EH (cell line): ENCODE measurements at places on chromosomes 3 and 15.
A peak's percentile ranks its signal among the peaks of the same experiment; 100 is the strongest.

GRCh38 chr15:34890424-34890823, 79.1 kb downstream of the AQR start:
- peak; percentile 44 for DNase-seq

DNA sequence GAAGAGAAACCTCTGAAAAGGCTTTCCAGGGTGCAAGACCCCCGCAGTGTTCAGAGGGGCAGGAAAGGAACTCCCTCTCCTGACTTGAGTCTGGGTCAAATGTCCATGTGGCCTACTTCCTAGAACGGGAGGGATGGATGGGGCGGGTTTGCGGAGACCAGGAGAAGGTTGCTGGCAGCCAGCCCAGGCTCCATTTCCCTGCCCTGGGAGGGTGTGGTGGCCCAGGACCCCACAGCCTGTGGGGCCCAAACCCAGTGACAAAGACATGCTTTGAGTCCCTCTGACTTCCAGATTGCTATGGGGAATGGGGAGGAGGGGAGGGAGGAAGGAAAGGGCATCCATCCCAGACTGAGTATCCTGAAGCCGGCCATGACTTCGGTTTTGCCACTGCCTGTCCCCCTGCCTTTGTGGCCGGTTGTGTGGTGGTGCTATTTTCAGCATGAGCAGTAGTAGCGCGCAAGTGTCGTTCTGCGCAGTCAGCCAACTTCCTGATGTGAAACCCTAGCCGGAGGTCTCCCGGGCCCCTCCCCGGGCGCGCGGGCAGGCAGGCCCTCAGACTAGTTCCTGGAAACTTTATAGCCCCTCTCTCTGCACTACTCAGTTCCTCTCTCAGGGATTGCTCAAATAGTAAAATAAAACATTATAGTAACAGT, 24.4 kb downstream of the MAGEF1 start:
- DNase-seq, result no peak

GRCh38 chr15:67329984-67330733, 75.6 kb downstream of the IQCH start:
- DNase-seq, result no peak

GRCh38 chr15:75091814-75092213, 68.4 kb downstream of the PPCDC start:
- peak; percentile 15 for DNase-seq

- DNase-seq, result no peak
Measured at GRCh38 chr15:41887893-41888292, 6.0 kb downstream of the SPTBN5 start.

DNA sequence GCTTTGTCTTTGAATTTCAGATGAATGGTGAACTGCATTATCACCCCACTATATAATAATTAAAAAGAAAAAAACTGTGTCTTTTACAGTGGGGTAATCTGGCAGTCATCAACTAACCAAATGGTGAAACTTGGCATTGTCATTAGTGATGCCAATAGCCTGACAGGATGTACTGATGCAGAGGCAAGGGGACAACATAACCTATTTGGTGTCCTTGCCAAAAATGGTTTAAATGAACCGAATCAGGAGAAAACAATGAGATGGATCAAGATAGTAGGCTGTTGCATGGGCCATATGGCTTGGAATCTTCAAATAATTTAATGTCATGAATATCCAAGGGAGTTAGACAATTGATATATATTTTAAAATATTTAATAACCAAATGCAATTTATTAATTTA, 738.7 kb downstream of the FHIT start:
- no peak for DNase-seq

DNA sequence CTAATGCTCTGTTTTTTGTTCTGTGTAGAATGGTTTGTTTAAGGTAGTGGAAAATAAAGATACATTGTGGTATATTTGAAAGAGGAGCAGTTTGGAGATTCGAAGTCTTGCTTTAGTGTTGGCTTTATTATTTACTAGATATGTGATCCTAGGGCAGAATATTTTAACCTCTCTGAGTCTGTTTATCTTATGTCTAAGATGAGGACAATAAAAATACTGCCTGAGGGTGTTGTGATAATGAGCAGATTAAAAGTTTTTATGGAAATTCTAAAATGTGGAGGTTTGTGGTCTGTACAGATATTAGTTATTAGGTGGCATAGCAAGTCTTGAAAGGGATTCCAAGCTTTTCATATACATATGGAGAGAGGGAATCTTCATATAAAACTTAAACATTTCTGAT, 15.0 kb downstream of the TCF12 start:
- peak; percentile 42 for DNase-seq

DNA sequence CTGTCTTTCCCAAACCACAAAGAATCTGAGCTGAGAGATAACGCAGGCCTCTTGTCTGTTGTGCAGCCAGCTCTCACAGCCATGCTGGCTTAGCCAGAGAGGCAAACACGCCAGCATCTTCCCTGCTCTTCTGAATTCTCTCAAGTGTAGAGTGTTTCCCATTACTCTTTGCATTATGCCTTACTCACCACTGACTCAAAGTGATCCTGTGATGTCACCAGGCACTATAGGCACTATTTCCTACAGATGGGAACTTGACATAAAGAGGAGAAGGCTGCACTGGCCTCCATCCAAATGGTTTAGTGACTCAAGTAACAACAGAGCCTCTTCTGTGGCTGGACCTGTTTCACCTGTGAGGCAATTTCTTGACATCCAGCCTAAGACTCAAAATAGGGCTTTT, 44.4 kb downstream of the PDZRN3 start:
- DNase-seq, result peak; percentile 71

- no peak for DNase-seq
Measured at GRCh38 chr15:75195122-75195765, 6.4 kb upstream of the C15orf39 start.

DNA sequence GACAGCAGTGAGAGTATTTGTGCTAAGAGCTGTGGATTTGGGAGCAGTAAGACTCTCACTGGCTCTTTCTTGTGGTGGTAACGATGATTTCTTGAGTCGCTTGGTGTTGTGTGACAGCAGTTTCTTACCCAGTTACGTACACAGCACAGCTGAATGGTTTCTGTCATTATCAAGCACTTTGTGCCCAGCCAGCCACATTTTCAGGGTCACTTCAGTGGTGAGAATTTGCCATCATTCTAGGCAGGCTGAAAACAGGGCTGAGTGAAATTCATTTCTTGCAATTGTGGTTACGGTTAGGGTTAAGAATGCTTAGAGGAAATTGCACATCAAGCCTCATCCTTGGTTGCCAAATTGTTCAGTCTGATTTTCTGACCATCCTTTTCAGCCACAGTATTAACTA, 130.1 kb downstream of the RYR3 start:
- no peak for DNase-seq

GRCh38 chr3:75906555-75907112, 121.3 kb upstream of the ZNF717 start:
- DNase-seq, result no peak

DNA sequence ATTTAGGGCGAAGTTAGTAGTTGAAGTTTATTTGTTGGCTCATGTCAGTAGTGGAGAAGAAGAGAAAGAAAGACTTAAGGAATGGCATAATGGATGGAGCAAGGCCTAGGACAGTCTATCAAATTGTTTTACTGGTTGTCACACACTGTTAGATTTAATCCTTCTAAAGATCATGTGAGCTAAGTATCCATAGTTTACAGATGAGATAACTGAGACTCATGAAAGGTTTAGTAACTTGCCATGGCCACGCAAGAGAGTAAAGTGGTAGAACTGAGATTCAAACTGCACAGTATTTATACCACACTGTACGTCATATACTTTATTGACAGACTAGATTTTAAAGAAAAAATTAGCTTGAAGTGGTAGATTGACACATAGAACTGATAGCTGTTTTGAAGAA, 11.4 kb downstream of the SPRED1 start:
- peak; percentile 77 for DNase-seq

DNA sequence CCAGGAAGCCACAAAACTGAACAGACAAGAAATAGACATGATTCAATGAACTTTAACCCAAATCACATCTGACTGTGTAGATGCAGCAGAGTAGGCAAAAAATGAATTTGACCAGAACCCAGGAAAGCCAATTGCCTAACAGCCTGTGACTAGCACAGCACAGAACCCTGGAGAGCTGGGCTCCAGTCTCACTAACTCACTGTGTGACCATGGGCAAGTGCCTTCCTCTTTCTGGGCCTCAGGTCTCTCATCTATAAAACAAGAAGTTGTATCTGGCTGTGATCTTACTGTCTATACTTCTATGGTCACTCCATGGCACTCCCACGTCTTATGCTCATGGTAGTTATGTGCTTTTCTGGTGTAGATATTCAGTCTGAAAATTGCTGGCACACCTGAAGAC, 48.1 kb upstream of the USP3 start:
- no peak for DNase-seq

DNA sequence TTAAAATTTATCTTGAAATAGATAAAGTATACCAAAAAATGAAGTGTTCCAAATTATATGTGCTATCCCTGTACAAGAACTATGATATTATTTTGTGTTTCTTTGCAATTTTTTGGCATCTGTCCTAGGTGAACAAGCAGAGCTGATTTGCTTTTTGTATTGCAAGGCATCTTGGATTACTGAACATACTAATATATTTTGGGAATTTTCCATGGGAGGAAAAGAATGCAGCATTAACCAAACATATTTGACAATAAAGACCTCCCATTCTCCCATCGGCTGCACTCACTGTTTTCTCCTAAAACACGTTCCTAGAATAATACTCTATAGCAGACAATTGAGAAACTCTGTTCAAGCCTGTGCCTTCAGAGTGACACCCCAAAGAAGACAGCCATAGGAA, 265.1 kb upstream of the ALCAM start:
- DNase-seq, result no peak

DNA sequence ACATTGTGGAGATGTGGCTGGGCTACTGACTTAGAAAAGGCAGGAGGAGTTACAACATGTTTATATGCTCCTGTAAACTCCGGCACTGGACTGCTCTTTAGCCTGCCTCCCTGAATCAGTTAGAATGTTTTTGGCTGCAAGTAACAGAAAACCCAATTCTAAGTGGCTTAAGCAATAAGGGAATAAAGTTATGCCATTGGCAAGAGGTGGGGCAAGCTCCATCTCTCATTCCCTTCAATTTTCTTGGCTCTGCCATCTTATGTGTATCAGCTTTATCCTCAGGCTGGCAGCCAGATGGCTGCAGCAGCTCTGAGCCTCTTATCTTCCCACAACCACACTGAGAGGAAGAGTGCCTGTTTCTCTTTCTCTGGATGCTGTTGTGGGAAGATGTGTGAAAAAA, 22.4 kb upstream of the MEIS2 start:
- no peak for DNase-seq

- no peak for DNase-seq
Measured at GRCh38 chr15:26043018-26043417, 179.9 kb upstream of the ATP10A start.

- peak; percentile 17 for DNase-seq
Measured at GRCh38 chr15:42593143-42593542, 17.7 kb downstream of the STARD9 start.

DNA sequence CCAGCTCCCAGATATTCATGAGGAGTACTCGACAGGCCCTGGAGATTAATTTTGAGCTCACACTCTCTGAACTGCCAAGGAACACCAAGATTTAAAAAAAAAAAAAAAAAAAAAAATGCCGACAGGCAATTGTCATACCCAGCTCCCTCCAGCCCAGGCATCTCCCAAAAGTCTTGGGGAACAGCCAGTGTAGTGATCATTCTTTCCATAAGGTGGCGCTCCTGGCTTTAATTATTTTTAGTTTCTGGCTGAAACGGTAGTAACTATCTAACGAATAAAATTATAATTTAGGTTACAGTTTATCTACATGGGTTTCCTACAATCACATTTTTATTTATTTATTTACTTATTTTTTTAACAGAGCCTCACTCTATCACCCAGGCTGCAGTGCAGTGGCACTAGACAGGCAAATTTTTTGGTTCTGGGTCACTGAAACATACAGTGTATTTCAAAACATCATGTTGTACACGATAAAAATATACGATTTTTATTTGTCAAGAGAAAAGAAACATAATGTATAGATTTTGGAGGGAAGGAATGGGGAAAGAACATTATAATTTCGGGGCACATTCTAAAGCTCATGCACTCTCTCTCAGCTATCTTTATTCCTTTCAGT, 157.3 kb downstream of the ADAMTS9 start:
- peak; percentile 67 for DNase-seq

GRCh38 chr3:171293142-171293782, 166.9 kb downstream of the TNIK start:
- DNase-seq, result no peak

GRCh38 chr3:163132111-163132510, 1635.5 kb downstream of the OTOL1 start:
- DNase-seq, result no peak

GRCh38 chr15:29968099-29968894, 114.5 kb upstream of the GOLGA8J start:
- peak; percentile 6 for DNase-seq

GRCh38 chr15:87939848-87940457, 316.6 kb downstream of the NTRK3 start:
- DNase-seq, result no peak

DNA sequence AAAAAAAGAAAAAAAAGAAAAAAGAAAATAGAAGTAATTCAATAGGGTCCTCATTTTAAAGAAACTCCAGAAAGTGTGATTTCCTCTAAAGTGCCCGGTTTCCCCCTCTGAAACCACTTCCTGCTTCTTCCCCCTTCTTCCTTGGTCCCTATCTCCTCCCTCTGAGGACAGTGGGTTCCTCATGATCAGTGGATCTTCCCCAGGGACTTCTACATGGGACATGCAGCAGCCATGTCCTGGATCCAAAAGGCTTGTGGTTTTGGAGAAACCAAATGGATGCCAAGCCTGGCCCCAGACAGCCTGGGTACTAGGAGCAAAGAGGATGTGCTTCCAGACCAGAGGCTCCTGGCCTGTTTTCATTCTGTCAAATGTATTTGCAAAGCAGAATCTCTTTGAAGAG, 26.6 kb upstream of the SMAD6 start:
- peak; percentile 25 for DNase-seq

DNA sequence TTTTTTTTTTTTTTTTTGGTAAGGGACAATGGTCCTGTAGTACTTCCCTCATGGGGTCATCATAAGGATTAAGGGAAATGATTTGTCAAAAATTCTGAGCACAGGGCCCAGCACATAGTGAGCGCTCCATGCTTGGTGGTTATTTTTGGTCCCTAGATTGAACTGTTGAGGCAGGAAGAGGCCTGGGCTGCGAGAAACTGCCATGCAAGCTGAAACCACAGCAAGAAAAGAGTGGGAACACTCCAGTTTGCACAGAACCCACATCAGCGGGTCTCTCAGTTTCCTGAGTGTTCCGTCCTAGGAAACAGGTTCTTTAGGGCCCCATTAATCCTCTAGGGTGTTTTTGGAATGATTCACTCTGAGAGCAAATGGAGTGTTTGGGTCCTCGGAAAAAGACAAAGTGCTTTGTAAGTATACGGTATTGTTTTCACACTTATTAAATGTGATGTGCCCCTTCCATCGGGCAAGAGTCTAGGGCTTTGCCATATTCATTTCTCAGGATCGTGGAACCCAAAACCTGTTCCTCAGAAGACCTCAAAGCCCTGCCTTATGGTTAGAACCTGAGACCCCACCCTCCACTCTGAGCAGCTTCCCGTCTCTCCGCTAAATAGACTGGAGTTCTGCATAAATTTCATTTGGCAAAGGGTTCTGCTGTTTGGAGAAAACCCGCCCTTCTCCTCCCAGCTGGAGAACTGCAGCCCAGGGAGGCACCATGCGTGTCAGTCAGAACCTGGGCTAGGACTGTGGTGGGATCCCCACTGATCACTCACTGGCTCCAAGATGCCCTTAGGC, 60.4 kb downstream of the SPSB4 start:
- no peak for DNase-seq

GRCh38 chr15:93656041-93656440, 567.0 kb upstream of the RGMA start:
- no peak for DNase-seq
